ENCODE measurements at places on chromosomes 7 and 10. TPM values are rescaled to one million over a fixed set of nuclear protein-coding genes. Genes with fewer than 3 reads are reported as not detected.

- no peak for DNase-seq
These were observed 260.4 kb upstream of the LYZL1 start for GRCh38 chr10:29028486-29028885.

GRCh38 chr7:68424658-68425297, 1173.5 kb upstream of the AUTS2 start:
- no peak for DNase-seq

- DNase-seq: no peak
These were observed 244.3 kb downstream of the PHF14 start for GRCh38 chr7:11217848-11218565.

DNA sequence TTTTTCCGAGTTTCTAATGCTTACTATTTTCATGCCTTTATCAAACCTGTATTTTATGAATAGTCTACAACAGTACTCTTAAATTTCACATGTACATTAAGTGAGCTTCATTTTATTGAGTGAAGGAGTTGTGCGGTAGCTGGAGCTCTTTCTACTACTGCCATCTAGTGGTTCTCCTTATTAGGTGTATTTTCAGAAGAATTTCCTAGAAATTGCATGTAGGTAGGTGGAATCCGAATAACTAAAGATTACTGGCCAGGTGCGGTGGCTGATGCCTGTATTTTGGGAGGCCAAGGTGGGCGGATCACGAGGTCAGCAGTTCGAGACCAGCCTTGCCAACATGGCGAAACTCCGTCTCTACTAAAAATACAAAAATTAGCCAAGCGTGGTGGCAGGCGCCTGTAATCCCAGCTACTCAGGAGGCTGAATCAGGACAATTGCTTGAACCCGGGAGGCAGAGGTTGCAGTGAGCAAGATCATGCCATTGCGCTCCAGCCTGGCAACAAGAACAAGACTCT, 38.3 kb downstream of the LRRC72 start:
- DNase-seq: peak; percentile 7

GRCh38 chr10:5567477-5567876, 42.7 kb downstream of the CALML3 start:
- DNase-seq: no peak

GRCh38 chr7:104529567-104529966, 201.2 kb downstream of the LHFPL3 start:
- DNase-seq: no peak

GRCh38 chr7:2524808-2525657, 5.5 kb downstream of the LFNG start:
- no peak for DNase-seq

DNA sequence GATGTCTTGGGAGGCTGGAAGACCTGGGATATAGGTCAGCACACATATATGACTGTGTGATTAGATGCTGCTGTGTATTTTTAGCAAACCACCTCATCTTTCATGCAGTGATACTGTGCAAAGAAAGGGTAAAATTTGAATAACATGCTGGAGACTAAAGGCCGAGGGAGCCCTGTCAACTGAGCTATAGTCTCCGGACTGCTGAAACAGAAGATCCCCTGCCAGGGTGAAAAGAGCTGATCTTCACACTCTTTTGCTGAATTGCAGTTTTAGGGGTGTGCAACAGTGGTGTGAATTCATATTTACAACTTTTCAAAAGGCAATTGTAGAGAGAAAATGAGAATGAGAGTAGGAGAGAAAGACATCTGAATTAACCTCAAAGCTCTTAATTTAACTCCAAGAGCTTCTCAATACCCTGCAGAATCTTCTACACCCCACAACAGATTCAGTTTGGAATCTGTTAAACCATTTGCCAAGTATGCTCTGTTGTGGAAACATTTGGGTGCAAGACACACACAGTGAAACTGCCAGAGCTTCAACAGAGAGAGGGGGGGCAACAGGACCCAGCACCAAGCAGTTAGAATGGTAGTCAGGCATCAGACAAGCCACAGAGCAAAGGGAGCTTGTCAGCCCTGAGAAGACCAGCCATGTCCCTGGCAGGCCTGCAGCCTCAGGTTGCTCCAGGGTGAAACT, 190.1 kb upstream of the STK17A start:
- DNase-seq: no peak

- DNase-seq: no peak
These were observed 27.9 kb upstream of the CHCHD3 start for GRCh38 chr7:133109816-133110215.

Gene SPDYE8
- not detected for polyA plus RNA-seq

Gene LRGUK
- 0.45 TPM for polyA plus RNA-seq

DNA sequence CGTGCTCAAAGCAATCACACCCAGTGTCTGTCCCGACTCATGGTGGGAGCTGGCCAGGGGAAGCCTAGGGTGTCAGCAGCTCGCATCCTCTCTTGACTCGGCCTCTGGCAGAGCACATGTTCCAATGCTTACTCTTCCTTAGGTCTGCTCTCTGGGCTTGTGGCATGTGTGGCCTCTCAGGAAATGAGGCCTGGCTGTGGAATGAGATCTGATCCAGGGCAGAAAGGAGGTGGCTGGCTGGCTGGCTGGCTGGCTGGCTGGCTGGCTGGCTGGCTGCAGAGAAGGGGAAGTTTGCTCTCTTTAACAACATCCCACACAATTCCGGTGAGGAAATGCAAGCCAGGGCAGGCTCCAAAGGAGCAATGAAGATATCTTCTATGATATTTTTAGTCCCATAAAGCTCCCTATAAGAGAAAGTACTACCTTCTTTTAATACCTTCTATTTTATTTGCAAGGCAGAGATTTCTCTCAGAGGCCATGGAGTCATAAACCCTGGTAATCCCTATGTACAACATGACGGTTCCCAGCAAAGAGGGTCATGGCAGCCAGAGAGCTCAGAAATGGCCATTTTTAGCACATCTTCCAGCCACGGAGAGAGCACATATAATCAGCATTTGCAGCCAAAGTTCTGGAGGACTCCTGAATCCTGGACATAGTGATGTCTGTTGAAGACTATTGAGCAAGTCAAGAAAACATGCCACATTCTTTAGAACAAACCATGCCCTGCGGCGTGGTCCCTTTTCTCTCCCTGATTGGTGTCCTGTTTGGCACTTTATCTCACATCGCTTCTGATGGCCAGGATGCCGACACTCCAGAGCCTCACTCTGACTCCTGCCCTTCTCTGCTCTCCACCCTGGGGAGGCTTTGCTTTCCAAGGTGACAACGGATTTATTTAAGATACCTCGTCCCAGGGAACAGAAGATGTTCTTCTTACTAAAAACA, 153.7 kb downstream of the FANK1 start:
- no peak for DNase-seq

DNA sequence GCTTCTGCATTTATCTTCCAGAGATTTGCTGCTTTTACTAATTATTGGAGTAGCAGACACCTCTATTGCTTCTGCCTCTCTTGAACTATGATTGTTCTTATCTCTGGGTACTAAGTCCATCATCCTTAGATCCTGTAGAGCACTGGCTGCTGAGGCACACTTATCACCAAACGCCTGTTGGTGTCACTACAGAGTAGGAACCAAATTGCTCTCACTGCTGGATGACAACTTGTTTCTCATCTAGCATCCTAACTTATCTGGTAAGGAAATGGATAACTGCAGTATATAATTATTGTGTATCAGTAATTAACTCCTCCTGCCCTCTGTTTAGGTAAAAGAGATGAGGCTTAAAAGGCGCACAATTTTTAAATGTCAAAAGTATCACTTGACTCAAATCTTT, 1059.4 kb downstream of the NRG3 start:
- DNase-seq: no peak

GRCh38 chr7:115356999-115357702, 435.3 kb downstream of the MDFIC start:
- no peak for DNase-seq

DNA sequence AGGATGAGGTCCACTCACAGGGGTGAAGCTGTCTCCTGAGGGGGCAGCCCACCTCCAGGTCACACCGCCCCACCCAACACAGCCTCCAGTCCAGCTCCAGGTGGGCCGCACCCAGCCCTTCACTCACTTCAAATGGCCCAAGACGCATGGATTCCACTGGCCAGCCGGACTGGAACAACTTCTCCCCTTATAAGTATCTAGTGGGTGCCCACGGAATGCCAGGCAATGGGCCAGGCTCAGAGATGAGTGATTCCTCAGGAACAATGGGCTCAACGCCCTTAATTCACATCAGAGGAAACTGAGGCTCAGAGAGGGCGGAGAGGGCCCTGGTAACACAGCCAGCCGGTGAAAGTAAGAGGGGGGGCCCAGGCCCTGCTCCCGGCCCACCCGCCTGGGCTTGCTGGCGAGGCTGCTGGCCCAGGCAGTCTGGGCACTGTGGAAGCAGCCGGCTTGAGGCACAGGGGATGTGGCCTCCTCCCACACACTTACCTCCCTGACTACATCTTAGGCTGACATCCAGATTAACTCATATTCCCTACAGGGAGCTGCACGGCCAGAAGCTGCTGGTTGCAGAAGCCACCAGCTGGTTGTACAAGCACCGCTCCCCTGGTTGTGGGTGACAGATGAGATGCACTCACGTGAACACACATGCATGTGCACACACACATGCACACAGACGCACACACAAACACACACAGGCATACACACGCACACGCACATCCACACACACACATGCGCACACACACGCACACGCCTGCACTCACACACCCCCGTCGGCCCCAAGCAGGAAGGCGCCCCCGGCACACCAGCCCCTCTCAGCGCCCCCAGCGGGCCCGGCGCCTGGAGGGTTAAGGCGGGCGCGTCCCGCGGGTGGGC, 1.0 kb upstream of the FAM20C start:
- peak; percentile 7 for DNase-seq

Gene LRRD1
- 0.04 TPM for polyA plus RNA-seq

DNA sequence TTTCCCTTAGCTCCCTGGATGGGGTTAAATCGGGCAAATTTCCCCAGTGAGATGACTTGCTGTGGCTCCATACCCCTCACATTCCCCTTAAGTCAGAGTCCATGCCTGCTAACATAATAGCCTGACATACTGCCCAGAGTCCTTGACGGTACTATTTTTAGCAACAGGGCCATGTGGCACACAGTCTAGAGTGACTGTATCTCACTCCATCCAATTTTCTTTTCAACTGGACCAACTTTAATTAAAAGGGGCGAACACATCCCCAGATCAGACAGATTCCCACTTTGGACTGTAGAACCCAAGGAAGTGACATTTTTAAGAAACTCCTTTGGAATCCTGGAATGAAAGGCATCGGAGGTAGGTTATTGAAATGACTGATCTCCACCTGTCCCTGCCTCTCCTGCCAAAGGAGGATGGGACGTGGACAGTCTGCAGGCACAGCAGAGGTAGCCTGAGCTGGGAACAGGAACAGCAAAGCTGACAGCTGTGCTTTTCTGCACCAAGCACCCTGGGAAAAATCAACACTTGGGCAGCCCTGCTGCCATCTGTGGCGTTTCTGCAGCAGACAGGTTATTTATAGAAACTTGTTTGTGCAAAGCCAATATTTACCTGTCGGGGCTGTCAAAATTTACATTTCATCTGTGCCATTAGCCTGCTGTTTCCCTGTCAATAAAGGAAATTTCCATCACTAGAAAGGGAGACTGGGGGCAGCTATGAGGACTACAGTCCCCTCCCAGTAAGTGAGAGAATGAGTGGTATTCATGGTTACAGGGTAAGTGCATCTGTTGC, 221.5 kb upstream of the AOAH start:
- DNase-seq: no peak

Gene SH2B2
- polyA plus RNA-seq: 0.59 TPM

Gene AASS
- 6.8 TPM for polyA plus RNA-seq

DNA sequence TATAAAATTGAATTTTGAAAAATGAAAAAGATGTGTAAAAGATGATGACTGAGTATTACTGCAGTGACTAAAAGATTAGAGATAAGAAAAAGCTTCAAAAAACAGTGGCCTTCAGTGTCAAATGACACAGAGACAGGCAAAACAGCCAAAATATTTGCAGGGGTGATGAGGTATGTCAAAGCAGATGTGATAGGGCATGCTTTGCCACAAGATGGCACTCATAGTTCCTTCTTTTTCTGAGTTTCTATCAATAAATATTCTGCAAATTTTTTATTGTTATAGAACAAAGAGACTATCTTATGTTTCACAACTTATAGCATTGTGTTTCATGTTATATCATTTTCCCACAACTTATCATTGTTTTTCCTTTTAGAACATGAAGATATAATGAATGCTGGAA, 344.1 kb upstream of the HPS1 start:
- no peak for DNase-seq

GRCh38 chr7:100538348-100538653, 702 bp upstream of the AGFG2 start:
- DNase-seq: no peak

Gene GARS1
- polyA plus RNA-seq: 545 TPM

Measured in keratinocyte (primary cell).